Mesothelial cell of epicardium (in vitro differentiated cells): ENCODE measurements at places on chromosomes 13 and 19.

GRCh38 chr19:1260749-1261537 is 8.2 kb upstream of the CIRBP start:
- peak; percentile 97 for DNase-seq

- no peak for DNase-seq
Observed at GRCh38 chr13:84380866-84381265, 498.6 kb upstream of the SLITRK1 start.

DNA sequence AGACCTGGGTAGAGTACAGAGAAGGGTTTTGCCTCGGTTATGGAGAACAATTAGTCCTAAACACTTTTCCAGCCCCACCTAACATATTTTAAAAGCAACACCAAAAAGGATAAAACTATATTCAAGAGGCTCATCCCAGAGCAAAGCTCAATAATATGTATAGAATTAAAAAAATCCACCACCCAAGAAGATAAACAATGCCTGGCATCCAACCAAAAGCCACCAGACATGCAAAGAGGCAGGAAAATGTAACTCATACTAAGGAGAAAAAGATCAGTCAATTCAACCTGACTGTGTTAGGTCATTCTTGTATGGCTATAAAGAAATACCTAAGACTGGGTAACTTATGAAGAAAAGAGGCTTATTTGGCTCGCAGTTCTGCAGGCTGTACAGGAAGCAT is 39.3 kb downstream of the FGF9 start:
- DNase-seq, result no peak

DNA sequence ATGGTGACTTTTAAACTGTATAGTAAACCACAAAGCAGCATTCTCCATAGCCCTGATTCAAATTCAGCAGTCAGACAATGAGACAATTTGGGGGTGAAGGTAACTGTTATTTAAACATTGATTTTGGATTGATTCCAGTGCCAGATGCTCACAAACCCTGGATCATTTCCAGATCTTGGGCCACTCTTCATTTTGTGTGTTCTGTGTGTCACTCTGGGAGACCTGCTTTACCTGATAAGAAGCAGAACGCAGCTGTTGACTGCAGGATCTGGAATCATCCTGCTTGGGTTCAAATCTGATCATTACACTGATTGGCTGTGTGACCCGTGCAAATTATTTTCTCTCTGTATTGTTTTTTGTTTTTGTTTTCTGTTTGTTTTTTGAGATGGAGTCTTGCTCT is 4.0 kb upstream of the PCDH8 start:
- no peak for DNase-seq

- no peak for DNase-seq
Observed at GRCh38 chr13:94712812-94713560, 641 bp upstream of the SOX21 start.

- no peak for DNase-seq
Observed at GRCh38 chr13:71624653-71625600, 242.1 kb downstream of the DACH1 start.

GRCh38 chr13:21812192-21812626 is 141.3 kb downstream of the FGF9 start:
- DNase-seq, result peak; percentile 59

DNA sequence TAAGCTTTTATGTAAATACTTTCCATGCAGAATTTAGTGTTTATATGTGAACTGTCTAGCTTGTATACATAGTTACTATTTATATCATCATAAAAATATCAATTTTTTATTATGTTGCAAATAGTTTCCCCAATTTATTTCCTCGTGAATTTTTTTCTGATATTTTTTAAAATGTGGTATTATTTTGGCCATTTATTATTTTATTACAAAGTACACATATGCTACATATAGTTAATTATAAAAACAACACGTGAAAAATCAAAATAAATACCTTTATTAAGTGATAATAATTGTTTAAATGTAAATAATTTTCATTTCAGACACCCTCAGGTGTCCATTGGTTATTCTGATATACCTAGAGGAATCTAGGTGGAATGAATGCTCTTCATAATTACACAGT is 1394.9 kb upstream of the PRR20A start:
- DNase-seq, result no peak

DNA sequence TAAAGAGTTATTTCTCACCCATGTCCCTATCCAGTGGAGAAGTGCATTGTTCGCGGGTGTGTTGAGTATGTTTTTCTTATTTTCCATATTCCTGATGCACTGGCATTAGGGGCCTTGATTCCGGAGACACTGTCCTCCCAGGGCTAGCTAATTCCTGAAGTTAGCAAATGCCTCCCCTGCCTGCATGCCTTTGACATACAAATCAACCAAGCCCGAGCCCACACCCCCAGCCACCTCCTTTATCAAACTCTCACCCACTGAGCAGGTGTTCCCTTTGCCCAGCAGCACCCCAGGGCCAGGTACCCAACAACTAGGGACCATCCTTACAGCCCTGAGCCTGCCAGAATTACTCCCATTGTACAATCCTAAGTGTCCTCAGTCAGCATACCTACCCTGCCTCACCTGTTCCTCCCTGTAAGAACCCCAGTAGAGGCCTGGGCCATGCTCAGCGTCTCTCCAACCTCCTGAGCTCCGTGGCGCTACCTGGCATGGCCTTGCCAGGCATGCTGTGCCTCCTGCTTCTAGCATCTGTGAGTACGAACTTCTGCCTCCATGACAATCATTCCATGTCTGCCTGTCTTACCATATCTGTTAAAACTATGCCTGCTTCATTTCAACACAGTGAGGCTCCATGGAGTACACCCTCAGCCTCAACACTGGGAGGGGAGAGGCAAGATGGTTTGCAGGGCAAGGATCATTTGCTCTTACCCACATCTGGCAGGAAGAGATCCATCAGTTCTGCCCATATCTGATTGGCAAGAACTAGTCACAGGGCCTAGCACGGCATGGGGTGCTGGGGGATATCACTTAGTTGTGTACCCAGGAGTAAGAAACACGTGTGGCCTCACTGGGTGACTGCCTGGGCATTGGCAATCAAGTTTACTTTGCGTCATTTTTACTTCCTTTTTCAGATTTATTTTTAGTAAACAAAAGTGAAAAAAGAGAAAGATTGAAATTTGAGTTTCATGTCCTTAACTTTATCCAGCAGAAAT is 203.9 kb downstream of the SHISA2 start:
- DNase-seq, result no peak

GRCh38 chr19:15563325-15563794 is 51.7 kb upstream of the CYP4F8 start:
- DNase-seq, result no peak

GRCh38 chr13:107266657-107267056 is 698.7 kb upstream of the ARGLU1 start:
- no peak for DNase-seq

DNA sequence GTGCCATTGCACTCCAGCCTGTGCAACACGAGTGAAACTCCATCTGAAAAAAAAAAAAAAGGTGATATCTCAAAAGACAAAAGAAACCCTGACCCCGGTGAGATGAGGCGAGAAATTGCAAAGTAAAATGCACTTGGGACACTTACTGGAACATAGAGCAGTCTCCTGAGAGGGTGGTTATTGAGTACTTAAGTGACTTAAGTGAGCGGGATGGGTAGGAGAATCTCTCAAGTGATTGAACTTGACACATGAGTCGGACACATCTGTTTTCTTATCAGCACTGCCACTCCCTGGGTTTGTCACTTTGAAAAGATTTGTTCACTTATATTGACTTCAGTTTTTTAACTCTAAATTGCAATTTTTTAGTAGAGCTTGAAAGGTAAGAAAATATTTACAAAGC is 2.8 kb downstream of the ZNF429 start:
- DNase-seq, result no peak

GRCh38 chr19:662962-663681 is at the start of gene RNF126:
Gene RNF126 (minus strand): TSS chr19:663214. CDS start chr19:663121, 93 bp downstream.
- peak; percentile 85 for DNase-seq

DNA sequence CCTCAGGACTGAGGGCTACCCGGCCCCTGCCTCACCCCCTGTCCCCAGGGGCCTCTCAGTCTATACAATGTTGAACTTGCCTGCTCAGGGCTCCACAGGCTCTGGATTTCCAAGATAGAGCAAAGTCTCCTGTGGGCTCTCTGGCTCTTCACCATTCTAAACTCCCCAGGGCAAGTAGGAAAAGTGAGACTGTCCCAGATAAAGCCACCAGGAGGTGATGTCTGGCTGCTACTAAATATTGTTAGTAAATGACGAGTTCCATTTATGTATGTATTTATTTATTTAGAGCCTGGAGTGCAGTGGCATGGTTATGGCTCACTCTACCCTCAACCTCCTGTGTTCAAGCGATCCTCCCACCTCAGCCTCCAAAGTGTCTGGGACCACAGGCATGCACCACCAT is 73.6 kb upstream of the SIAH3 start:
- no peak for DNase-seq

- DNase-seq, result no peak
Observed at GRCh38 chr19:47531640-47532387, 17.0 kb upstream of the NAPA start.

DNA sequence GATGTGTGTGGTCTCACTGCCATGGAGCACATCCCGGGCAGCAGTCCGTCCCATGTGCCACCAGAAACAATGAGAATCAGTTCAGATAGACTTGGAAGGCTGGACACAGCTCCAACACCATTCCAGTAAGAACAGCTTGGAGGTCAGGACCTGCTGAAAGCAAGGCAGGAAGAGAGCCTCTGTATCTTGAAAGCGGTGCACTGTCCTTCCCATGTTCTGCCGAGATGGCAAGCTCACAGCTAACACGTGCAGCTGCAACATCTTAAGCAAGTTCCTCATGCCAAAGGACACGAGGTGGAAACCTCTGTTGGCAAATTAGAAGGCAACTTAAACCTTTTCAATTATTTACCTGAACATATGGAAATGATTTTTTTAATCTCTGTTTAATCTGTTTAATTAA is 175.4 kb downstream of the DLEU7 start:
- DNase-seq, result no peak
